ENCODE measurements at places on chromosomes 6 and 20.

- no peak for DNase-seq
These were observed 428.1 kb upstream of the NOX3 start for GRCh38 chr6:155883741-155884140.

DNA sequence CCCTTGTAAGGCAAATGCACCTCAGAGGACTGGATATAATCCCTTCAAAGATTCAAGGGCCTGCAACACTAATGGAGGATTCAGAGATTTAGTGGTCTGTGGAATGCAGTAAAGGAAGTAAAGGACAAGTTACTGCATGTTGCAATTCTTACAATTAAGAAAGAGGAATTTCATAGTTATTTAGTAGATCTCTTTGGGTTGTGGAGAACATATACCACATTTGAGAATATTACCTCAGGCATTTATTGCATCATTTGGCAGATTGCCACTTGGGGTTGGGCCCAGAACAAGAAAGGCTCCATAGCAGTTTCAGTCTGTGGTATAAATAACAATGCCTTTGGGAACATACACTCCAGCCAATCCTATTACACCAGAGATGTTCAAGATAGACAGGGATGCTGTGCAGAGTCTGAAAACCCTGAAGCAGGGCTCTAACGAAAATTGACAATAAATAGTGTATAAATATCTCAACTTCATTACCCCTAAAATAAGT is 20.9 kb upstream of the EPM2A start:
- DNase-seq: no peak

DNA sequence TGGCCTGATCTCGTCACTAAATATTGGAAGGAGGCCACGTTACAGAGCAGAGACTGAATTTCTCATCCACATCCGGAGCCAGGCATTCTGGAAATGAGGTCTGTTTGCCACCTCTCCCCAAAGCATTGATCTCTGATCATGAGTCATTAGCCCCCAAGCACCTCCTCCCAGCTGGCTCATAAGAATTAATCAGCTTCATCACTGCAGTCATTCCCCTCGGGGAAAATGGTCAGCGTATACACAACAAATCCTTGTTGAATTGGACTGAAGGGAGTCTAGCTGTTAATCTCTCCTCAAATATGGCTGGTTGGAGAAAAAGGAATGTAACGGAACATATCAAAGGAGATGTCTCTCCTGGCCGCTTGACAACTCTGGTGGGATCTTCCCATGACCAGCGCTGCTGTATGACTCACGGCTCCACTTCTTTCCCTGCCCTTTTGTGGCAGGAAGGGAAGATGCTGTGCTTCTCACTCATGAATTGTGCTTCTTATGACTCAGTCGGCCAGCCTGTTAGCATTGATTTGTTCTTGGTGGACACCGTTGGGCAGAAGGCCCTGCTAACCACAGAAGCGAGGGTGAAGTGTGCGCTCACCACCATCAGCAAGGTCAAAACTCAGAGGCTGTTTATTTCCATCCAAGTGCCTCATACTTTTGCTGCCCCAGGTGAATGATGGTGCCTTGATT is 76.7 kb downstream of the RNF182 start:
- DNase-seq: no peak

GRCh38 chr6:100346203-100346602 is 118.5 kb downstream of the SIM1 start:
- no peak for DNase-seq

DNA sequence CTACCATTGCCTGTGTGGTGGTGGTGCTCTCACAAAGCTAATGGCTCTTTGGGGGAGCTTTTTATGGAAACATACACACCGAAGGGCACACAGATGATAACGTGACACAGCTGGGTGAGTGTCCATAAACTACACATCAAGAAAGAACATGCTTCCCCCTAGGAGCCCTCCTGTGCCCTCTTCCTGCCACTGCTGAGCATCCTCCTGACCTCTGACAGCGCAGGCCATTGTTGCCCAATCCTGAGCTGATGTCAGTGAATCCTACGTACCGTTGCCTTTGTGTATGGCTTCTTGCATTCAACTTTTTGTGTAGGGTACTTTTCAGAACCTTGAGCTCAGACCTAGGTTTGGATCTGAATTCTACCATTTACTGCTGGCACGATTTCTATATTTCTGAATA is 65.8 kb upstream of the SLC22A1 start:
- no peak for DNase-seq

DNA sequence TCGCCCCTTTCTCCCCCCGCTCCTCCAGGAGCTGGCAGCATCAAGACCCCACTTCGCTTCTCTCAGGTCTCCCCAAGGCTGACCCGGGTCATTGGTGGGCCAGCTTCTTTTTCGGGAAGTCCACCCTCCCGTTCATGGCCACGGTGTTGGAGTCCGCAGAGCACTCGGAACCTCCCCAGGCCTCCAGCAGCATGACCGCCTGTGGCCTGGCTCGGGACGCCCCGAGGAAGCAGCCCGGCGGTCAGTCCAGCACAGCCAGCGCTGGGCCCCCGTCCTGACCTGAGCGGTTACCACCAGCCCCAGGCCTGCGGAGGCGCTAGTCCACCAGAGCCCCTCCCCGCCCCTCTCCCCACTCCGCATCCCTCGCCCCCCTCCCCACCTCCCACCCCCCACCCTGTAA is 1.0 kb downstream of the PPDPF start:
- DNase-seq: no peak

GRCh38 chr6:56364431-56364826 is 117.0 kb upstream of the COL21A1 start:
- DNase-seq: no peak

- DNase-seq: no peak
These were observed 538.1 kb upstream of the MAN1A1 start for GRCh38 chr6:119887666-119888065.

GRCh38 chr6:167963589-167964057 is 33.8 kb upstream of the KIF25 start:
- DNase-seq: peak; percentile 32

GRCh38 chr6:135935941-135936601 is 84.6 kb downstream of the PDE7B start:
- DNase-seq: peak; percentile 34

GRCh38 chr20:13243826-13244376 is 22.8 kb downstream of the ISM1 start:
- DNase-seq: no peak

- DNase-seq: no peak
These were observed 19.2 kb downstream of the HMGN3 start for GRCh38 chr6:79215213-79215824.

- no peak for DNase-seq
These were observed 412.4 kb downstream of the ARHGAP18 start for GRCh38 chr6:129297592-129297991.

GRCh38 chr6:26459023-26459810 is 1.5 kb downstream of the BTN2A1 start:
- DNase-seq: no peak

- DNase-seq: no peak
These were observed 10.2 kb downstream of the WFDC3 start for GRCh38 chr20:45781391-45781931.

GRCh38 chr6:149950423-149950822 is 8.6 kb downstream of the ULBP2 start:
- DNase-seq: no peak

DNA sequence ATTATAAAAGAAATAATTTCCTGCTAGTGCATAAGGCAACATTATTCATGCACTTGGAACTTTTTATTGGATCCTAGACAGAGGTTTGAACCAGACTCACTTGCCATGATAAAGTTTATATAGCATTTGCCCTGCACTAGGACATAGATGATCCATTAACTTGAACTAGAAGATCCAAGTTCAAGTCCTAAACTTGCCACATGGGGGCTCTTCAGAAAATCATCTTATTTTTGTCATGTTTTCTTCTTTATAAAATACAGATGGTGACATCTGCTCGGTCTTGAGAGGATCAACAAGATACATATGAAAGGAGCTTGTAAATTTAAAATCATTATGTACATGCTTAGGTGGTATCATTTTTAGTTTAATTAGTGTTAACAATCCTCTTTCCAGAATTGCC is 94.5 kb downstream of the SIM1 start:
- no peak for DNase-seq

DNA sequence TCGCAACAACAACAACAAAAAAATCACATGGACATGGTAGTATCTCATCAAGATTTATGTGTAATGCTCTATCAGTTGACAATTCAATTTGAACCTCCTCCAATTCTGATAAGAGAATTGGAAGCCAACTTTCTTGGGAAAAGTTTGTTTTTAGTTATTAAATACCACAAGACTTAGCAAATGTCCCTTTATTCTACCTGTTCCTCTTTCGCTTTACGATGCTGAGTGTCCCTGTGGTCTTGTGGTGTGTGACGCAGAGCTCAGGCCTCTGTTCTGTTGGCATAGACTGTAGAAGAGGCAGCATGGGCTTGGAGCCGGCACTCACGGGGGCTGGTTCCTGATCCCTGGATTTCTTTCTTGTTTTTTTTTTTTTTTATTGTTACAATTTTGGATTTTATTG is 76.7 kb downstream of the PSMB1 start:
- DNase-seq: no peak

DNA sequence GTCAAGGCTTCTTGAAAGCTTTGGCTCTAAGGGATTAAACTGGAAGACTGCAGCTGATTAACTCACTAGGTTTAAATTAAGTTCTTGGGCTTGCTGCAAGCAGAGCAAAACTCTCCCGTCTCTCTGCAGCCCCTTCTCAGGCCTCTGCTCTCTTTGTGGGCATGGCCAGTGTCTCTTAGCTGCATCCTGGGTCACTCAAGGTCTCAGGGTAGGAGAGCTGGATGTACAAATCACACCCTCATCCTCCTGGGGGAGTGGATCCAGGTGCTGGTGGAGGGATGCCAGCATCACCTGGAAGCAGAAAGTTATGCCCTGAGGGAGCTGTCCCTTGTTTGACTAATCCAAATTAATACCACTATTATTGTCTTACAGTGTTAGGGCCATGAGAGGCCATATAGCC is 35.8 kb downstream of the GCM1 start:
- no peak for DNase-seq

All from hypothalamus (tissue), 51 donors.